ENCODE measurements at places on chromosomes 4 and X.

- no peak for DNase-seq
These were observed 113.8 kb upstream of the WDR17 start for GRCh38 chr4:175951794-175952193.

DNA sequence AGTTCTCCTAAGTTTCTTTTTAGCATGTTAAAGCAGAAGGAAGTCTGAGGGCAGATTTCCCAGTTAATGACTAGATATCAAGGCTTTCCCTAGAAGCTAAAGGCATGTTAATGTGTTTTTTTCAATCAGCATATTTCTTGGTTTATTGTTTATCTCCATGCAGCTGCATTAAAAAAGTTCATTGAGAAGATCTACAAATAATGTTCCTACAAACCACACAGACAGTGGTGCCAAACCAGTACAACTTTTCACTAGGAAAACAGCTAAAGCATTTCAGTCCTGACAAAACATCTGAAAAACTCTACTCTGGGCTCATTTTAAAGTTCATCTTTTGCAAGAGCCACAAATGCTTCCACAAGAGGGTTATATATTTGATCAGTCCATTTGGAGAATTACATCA lies 320.0 kb downstream of the ADGRL3 start:
- DNase-seq = no peak

DNA sequence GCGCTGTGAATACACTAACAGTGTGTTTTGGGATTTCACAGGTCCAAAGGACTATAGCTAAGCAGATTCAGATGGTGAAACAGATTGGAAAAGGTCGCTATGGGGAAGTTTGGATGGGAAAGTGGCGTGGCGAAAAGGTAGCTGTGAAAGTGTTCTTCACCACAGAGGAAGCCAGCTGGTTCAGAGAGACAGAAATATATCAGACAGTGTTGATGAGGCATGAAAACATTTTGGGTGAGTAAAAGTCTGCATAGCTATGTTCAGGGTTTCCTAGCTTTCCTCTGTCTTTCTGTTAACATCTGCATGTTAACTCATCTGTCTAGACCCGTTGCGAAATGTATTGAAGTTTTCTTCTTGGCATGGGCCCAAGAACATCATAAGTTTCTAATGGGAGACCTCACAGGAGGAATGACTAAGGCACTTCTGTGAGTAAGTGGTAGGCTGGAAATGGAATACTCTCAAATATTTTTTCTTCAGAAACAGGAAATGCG lies 372.1 kb downstream of the BMPR1B start:
- no peak for DNase-seq

DNA sequence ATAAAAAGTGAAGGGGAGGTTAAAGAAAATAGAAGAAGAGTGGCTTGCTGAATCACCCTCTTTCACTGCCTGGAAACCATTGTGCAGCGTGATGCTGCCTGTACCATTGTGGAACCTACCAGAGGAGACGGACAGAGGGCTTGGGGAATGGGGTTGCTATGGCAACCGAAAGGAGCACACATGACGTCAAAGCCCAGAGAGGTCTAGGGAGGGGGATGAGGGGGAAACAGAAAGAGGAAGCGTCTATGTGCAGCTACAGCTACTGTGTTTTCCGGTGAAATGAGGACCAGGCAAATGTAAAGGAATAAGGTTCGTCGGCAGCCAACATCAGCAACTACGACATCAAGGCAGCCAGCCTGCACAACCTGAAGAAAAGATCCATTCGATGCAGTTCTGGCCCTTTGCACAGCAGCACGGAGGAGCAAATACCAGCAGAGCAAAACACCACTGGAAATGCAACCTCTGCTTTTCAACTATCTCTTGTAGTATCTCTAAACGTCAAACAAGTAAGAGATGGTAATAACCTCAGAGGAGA lies at the start of gene MAPK10:
MAPK10 (minus strand) TSS at position 110 of the 535 bp plus-strand sequence.
- DNase-seq = peak; percentile 97

- DNase-seq = no peak
These were observed 214.6 kb upstream of the FAM241A start for GRCh38 chr4:111930659-111931058.

GRCh38 chr4:148344941-148345340 lies 97.3 kb downstream of the NR3C2 start:
- no peak for DNase-seq

GRCh38 chr4:7546809-7547367 lies 112.2 kb upstream of the PSAPL1 start:
- DNase-seq = no peak

GRCh38 chrX:13515211-13515930 lies 54.0 kb upstream of the EGFL6 start:
- no peak for DNase-seq

DNA sequence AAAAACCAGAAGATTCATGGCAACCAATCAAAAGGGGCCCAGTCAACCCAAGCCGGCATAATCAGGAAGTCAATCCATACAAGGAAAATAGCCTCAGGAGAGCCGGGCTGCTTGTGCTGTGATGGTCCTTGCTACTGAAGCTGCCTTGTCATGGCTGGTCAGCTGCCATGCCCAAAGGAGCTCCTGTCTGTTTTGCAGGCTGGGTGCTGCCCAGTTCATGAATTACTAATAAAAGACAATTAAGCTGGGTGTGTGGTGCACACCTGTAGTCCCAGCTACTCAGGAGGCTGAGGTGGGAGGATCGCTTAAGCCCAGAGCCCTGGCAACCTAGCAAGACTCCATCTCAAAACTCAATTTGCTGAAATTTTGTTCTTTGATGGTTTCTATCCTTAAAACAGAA lies 16.0 kb upstream of the CTBP1 start:
- no peak for DNase-seq

DNA sequence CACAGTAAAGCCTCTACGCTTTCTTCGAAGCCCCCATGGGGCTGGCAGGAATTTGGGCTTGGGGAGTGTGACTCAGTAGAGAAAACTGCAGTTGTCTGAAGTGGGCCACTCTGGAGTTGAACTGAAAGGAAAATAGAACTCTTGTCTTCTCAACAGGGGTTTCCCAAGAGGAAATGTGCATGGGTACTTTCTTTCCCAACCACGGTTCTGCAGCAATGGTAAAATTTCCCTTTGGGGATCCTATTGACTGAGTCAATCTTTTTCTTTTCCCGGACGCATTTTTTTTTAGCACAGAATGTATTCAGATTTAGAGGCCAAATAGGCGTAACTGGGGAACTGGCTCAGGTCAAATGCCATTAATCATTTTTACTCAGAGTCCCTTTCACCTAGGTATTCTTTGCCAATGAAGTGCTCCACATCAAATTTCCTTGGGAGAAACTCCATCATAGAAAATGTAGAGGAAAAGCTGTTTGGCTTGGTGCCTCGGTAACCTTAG lies 269.3 kb downstream of the STIM2 start:
- no peak for DNase-seq

- DNase-seq = peak; percentile 92
These were observed 51.1 kb upstream of the TMEM33 start for GRCh38 chr4:41883988-41884734.

DNA sequence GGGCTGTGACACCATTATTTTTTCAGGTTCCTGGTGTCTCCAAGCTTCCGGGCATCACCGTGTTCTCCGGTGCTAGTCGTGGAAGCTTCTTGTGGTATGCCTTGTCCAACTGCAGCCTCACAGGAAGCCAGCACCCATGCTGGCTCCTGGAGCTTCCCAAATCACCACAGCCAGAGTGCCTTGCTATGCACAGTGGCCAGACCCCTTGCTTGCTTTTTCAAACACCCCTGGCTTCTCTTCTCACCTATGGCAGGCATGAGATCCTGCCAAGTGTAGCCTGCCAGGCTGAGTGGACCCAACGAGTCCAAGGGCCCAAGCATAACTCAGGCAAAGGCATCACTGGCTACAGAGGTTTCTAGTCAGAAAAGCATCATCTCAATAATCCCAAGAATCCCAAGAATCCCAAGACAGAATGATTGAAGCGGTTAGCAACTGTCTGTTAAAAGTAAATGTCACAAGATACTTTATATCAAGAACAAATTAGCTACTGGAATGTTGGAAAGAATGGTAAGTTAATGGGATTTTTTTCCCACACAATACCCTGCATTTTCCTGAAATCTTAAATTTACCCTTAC lies 1522.9 kb downstream of the PCDH18 start:
- no peak for DNase-seq

- DNase-seq = no peak
These were observed 113.2 kb downstream of the SPCS3 start for GRCh38 chr4:176432811-176433540.

GRCh38 chr4:16694884-16695276 lies 203.6 kb downstream of the LDB2 start:
- no peak for DNase-seq

DNA sequence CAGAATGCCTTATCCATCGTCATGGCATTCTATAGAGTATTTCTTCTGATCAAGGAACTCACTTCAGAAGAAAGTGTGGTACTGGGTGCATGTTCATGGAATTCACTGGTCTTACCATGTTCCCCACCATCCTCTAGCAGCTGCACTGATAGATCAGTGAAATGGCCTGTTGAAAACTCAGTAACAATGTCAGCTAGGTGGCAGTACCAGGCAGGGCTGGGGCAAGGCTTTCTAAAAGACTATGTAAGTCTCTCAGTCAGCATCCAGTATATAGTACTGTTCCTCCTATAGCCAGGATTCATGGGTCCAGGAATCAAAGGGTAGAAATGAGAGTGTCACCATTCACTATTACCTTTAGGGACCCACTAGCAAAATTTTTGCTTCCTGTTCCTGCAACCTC lies 15.8 kb upstream of the LDB2 start:
- DNase-seq = no peak

DNA sequence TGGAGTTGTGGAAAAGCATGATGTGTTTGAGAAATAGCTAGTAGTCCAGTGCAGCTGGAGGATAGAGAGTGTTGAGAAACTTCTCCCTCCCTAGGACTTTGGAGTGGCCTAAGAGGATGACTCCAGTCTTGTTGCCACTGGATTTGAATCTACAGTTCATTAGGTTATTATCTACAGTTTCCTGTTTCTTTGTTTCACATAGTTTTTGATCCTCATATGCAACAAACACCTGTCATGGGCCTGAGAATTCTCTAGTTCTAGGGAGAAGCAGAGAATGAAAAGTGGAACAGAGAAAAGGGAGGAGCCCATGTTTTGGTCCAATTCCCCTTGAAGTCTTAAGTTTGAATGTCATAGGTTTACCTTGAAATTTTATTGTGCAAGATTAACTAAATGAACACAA lies 73.6 kb upstream of the TBC1D9 start:
- no peak for DNase-seq

GRCh38 chr4:86938771-86939520 lies 4.1 kb downstream of the AFF1 start:
- no peak for DNase-seq
